Right lung (tissue), 10 donors: ENCODE measurements at places on chromosomes 4 and X.

DNA sequence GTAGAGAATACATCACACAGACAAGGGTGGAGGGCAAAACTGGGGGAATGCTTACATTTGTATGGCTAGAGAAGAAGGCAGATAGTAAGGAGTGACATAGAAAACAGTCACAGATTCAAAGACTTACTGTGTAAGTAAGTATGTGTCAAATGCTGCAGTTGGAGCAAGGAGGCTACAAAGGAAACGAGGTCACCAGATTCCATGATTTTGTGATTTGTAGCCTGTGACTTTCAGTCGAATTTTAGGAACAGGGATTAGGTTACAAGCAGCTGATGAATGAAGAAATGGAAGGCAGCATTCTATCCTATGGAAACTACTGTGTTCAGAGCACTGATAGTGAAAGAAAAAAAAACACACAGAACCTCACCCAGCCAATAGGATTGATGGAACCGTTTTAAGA is 407.9 kb downstream of the IL15 start:
- DNase-seq = no peak

DNA sequence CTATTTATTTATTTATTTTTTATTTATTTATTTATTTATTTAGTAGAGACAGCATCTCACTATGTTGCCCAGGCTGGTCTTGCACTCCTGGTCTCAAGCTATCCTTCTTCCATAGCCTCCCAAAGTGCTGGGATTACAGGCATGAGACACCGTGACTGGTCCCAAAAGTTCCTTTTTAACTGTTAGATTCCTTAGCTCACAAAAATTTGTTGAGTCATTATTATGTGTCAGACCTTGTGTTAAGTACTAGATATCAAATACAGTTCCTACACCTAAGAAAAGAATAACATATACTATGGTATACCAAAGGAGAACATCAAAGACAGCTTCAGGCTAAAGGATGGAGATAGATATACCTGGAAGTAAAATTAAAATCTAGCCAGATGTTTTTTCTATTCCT is 11.6 kb downstream of the FGA start:
- no peak for DNase-seq

GRCh38 chr4:128488055-128488705 is 200.6 kb upstream of the PGRMC2 start:
- DNase-seq = no peak

- DNase-seq = no peak
Measured at GRCh38 chr4:104449537-104449936, 45.2 kb downstream of the CXXC4 start.

DNA sequence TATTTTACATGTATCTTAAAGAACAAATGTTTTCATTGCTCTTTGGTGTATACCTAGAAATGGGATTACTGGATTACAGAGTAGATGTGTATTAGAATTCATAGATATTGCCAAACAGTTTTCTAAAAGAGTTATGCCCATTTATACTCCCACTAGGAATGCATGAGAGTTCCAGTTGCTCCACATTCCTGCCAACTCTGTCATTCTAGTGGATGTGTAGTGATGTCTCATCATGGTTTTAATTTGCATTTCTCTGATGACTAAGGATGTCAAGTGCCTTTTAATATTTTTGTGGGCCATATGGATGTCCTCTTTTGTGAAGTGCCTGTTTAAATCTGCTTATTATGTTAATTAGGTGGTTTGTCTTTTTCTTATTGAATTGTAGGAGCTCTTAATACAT is 65.6 kb upstream of the BMP2K start:
- no peak for DNase-seq

DNA sequence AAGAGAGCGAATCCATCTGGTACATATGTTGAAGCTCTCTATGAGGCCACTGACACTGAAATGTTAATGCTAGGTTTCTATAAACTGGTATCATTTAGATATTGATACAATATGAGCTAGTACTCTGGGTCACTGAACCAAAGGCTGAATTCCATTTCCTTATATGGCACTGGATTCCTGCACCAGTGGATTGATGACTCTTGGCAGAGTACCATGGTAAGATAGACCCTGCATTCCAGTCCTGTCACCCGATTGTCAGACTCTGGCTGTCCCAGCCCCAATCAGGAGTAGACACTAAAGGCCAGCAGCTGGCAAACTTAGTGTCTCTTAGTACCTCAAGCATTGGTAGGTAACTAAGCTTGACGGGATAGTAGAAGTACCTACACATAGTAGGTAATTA is 44.0 kb upstream of the EOLA2 start:
- DNase-seq = no peak

GRCh38 chrX:108216919-108217571 is 125.5 kb downstream of the ATG4A start:
- DNase-seq = peak; percentile 56

- DNase-seq = no peak
Measured at GRCh38 chrX:51407520-51408409, 75.1 kb downstream of the NUDT10 start.

DNA sequence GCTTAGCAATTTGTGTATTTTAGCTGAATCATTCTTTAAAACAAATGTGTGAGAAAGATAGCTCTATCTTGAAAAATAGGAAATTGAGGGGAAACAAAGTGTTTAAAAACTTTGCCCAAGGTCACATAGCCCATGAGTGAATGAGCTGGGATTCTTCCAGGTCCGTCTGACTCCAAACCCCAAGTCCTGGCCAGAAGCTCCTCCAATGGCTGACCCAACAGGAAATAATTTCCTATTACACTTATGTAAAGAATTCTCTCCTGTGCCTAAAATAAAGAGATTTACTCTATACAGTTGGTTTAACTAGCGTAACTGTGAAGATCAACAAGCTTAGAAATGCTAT is 287.6 kb downstream of the ARHGAP24 start:
- no peak for DNase-seq

DNA sequence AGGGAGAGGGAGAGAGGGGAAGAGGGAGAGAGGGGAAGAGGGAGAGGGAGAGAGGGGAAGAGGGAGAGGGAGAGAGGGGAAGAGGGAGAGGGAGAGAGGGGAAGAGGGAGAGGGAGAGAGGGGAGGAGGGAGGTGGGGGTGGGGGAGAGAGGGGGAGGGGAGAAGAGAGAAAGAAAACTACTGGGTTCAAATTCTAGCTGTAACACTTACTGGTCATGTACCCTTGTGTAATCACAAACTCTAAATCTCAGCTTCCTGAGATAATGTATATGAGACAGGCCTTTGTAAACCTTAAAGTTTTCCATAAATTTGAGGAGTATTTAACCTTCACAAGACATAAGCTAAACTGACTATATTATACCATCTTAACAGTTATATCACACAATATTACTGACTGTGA is 109.1 kb downstream of the FGF16 start:
- DNase-seq = no peak

DNA sequence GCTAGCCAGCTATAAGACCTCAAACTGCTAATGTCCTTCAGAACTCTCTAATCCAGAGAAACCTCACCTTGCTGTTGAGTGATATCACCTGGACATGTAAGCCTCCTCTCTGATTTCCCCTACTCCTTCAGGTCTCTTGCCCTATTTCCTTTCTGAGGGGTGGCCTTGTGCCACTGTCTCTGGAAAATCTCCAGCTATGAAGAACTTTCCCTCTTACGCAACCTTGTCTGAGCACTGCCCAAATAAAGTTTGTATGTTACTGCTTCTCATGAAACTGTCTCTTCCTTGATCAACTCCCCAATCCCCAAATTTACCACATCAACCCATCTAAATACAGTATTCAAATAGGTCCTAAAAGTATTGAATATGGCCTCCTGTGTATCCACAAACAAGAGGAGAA is 53.5 kb upstream of the VEGFD start:
- no peak for DNase-seq

- DNase-seq = no peak
Measured at GRCh38 chrX:7462110-7462509, 314.2 kb upstream of the PUDP start.

GRCh38 chrX:19839770-19840254 is 47.6 kb downstream of the SH3KBP1 start:
- no peak for DNase-seq

GRCh38 chr4:41136456-41136855 is 77.9 kb downstream of the APBB2 start:
- no peak for DNase-seq

GRCh38 chr4:83197555-83198235 is 83.2 kb upstream of the PLAC8 start:
- no peak for DNase-seq

- no peak for DNase-seq
Measured at GRCh38 chr4:102657206-102657605, 103.6 kb downstream of the MANBA start.

GRCh38 chr4:5959211-5959982 is 58.8 kb downstream of the C4orf50 start:
- no peak for DNase-seq

- no peak for DNase-seq
Measured at GRCh38 chrX:152926923-152927322, 29.1 kb downstream of the ZNF185 start.

DNA sequence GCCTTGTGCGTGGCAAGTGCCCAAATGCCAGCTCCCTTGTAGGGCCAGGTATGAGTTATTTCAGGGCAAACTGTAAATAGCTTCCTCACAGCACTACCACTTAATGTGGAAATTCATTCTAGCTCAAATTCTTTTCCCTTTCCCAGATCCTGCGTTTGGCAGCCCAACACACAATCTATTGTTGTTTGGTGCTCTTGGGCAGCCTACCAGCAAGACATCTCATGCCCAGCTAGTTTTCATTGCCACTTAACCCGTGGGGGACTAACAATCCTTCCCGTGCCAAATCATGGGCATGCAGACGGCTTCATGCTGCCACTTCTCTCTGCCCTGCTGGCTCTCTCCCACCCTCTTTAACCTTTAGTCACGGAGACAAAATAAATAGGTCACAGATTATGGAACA is 454.2 kb downstream of the GRIA2 start:
- no peak for DNase-seq

- DNase-seq = no peak
Measured at GRCh38 chr4:2937146-2937857, 25.9 kb downstream of the NOP14 start.

DNA sequence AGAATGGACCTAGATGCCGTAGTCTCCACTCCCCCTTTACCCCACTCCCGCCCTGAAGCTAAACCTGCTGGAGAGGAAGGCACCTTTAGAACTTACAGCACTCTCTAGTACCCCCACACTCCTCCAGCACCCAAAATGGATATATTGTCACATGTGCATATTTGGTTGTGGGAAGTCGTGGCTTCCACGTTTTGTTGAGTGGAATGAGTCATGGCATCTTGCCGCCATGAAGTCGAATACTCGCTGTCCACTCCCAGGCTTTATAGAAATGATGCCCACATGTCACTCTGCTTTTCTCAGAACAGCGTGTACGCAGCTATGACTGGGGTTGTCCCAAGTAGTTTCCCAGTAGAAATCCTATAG is 545 bp downstream of the ABCE1 start:
- DNase-seq = no peak

GRCh38 chrX:1294301-1295067 is 25.9 kb downstream of the CSF2RA start:
- DNase-seq = no peak

DNA sequence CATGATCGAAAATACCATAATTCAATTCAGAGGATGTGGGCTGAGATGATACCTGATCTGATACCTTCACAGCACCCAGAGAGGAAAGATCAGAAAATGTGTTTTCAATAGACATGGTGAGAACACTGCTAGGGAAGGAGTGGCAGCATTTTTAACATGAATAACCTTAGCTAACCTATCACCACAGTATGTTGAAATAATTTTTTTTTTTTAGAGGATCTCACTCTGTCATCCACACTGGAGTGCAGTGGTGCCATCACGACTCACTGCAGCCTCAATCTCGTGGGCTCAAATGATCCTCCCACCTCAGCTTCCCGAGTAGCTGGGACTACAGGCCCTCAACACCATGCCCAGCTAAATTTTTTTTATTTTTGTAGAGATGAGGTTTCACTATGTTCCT is 90.5 kb upstream of the RAPGEF2 start:
- DNase-seq = no peak

DNA sequence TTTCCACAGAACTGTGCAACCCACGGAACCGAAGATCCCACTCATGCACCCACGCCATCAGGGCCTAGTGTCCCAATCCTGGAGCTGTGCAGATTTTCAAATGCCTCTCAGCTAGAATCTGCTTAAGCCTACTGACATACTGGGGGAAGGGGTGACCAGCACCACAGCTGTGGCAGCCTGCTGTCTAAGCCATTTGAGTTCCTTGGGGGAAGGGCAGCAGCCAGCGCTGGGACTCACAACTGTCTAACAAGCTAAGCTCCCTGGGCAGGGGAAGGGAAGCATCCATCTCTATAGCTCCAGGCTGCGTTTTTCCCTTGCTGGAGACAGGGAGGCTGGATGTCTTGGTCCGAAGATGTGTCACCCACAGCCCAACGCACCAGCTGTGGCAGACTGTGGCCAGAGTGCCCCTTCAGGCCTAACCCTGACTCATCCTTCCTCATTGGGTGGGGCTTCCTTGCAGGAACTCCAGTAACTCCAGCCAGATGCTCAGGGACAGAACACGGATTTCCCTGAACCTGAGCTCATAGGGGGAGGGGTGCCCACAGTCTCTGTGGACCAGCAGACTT is 194.8 kb downstream of the CHRDL1 start:
- no peak for DNase-seq

DNA sequence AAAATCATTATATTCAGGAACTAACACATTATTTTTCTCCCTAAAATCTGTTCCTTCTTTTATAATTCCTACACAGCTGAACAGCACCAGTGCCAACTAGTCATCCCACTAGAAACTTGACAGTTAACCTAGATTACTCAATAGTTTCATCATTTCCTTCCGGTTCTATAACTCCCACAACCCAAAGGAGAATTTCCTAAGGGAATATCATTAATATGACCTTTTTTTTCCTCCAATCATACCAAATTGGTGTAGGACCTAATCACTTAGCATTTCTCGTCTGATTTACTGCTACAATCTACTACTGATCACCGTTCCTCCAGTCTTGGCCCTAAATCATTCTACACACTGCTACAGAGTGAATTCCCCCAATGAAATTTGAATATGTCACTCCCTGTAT is 45.9 kb downstream of the WDFY3 start:
- peak; percentile 32 for DNase-seq

DNA sequence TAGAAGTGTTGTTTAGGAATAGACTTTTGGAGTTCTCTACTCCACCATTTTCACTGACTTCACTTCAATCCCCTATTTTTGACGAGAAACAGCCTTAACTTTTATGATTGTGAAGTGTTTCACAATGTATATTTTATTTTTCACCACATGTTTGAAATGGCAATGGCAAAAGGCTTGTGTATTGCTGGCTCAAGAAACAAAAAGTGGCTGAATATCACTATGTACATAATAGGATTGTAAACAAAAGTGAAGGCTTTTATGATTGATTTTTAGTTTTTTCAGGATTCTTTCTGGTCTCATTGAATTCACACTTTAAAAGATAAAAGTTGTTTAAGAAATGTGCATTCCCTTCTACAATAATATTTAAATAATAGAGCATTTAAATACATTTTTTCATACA is 18.2 kb downstream of the MAGEB5 start:
- no peak for DNase-seq
